ENCODE measurements at places on chromosomes 5 and 9. TPM values are rescaled to one million over a fixed set of nuclear protein-coding genes. Genes with fewer than 3 reads are reported as not detected.

The MLANA gene
- polyA plus RNA-seq, result 0.93 TPM

The GPSM1 gene
- polyA plus RNA-seq, result 41.2 TPM

The CATSPER3 gene
- 1.8 TPM for polyA plus RNA-seq

The PCDHB13 gene
- polyA plus RNA-seq, result 6.9 TPM

The DDX4 gene
- not detected for polyA plus RNA-seq

Measured in renal pelvis (tissue), 12 donors.